Eye (tissue), 1 donor: ENCODE measurements at places on chromosomes 2 and 18.

DNA sequence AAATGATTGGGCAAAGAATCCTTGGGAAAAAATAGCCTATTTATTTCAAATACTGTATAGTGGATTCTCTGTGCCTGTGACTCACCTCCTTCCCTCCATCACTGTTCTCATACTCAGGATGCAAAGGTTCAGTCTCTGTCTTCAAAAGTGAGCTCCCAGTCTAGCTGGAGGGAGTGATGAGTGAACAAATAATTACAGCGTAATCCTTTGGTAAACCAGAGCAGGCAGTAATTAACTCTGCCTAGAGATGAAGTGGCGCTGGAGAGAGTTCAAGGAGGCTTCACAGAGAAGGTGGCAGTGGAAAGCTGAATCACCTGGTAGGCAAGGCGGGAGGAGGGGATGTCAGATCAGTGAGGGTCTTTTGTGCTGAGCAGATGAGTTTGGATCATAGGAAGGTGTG lies 6.5 kb downstream of the DGUOK start:
- DNase-seq: no peak

DNA sequence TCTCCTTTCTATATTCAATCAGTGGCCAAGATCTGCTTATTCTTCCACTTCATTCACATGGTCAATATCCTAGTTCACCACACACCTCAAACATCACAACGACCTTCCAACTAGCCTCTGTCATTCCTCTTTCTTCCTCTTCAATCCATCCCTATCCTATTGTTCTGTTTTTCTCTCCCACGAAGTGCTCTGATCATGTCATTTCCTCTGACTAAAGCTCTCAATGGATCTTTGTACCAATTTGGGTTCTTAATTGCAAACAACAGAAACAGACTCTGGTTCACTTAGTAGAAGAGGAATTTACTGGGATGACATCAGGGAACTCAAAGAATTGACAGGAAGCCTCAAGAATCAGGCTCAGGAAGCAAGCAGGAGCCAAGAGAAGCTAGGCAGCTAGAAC lies 23.5 kb downstream of the WNT10A start:
- DNase-seq: no peak

DNA sequence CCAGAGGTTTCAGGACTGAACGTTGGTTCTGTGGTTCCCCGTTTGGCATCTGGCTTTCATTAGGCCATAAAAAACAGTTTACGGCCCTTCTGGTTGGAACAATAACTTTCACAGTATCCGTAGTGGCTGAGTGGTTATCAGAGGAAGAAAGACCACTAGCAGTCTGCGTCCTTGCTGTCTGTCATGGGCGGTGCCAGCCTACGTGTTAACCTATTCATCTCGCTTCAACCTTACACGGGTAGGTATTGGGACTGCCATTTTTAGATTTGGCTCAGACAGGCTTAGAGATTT lies 42.6 kb upstream of the ROCK2 start:
- no peak for DNase-seq

DNA sequence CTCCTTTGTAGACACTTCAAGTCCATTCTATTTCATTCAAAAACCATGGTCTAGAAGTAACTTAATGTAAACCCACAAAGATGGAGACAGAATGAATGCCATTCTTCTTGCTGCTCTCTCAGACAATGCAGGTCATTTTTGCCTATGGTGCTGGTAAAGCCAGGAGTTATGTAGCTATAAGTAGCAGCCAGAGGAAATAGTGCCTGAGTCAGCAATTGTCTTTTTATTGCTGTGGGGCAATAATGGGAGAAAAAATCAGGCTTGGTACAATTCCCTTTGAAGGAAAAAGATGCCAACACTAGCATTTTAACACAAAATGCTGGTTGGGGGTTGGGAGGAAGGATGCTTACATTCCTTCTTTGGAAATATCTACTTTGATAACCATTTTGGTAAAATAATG lies 43.5 kb downstream of the SCN1A start:
- no peak for DNase-seq

DNA sequence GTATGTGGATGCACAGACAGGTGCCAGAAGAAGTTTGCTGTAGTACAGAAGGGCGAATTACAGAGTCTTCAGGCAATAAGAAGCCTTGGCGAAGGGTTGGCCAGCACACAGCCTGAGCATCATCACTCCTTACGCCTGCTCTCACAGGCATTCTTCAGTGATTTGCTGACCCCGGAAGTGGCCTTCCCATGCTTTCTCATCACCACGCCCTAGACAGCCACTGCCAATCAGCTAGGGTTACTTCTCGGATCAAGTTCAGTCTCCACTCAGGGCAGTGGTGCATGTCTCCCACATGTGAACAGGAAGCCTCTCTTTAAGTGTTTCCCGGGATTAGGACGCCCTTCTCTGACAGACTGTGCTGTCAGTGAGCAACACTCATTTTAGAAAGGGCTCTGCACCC lies 81.8 kb downstream of the C1QL2 start:
- DNase-seq: no peak

DNA sequence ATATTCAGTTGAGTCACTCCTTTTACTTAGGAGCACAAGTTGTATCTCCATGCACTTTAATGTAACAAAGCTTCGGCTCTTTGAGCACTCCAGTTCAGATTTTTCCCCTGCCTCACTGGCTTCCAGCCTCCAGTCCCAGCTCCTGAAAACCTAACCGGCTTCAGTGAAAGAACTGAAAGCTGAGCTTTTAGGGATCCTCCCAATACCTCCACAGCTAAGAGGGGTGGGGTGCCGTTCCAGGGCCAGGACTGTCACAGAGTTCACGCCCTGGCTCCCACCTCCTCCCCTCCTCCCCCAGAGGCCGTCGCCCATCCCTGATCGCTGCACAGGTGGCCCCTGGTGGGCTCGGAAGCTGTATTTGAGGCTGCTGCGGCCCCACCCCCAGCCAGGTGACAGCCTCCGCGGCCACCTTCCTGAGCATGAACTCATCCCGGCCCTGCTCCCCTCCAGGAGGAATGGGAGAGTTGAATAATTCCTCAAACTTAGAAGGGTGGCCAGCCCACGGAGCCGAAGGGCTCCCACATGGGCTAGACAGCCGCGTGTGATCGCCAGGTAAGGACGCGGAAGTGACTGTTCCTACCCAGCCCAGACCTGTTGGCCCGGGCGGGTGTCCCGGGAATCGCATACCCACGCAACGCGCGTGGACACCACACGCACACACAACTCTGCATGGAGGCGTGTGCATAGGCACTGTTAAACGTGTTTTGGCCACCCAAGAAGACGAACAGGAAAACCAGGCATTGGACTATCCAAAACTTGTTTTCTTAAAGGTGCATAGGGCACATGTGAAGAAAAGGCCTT lies 1.8 kb downstream of the MYO5B start:
- DNase-seq: no peak

DNA sequence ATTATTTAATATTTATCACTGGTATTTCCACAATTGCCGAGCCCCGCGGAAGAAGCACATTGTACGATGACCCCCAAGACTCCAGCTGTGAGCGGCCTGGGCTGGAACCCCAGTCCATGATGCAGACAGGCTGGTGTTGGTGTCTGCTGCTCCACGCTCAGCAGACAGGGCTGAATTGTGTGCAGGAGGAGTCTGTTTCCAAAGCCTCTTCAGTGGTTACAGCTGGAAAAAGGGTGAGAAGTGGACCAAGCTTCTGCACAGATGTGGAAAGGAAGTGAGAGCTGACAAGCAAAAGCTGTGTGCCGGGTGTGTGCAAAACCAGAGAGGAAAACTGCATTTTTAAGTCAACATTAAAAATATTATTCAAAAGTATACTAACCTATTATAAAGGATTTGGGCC lies 500.4 kb downstream of the GALR1 start:
- DNase-seq: no peak

- DNase-seq: no peak
Observed at GRCh38 chr2:221476195-221476594, 95.9 kb downstream of the EPHA4 start.

- DNase-seq: no peak
Observed at GRCh38 chr2:29110916-29111535, 4.2 kb upstream of the CLIP4 start.

GRCh38 chr2:37324536-37324785 lies 172 bp downstream of the PRKD3 start:
- DNase-seq: no peak

DNA sequence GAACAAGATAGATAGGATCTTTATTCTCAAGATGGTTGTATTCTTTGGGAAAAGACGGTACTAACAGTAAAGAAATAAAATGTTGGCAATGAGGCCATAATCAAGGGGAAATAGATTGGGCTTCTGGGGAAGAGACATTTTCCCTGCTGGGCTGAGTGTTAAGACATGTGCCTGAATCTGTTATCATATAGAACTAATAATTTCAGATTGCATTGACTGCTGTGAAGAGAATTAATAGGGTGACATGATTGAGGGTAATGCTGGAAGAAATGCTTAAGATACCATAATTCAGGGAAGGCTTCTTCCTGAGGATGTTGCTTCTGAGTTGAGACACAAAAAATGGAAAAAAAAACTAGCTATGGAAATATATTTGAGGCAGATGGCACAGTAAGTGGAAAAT lies 105.0 kb downstream of the PTH2R start:
- DNase-seq: no peak
